Left cardiac atrium (tissue), 4 donors: ENCODE measurements at places on chromosomes 3 and 15. TPM values are rescaled to one million over a fixed set of nuclear protein-coding genes. Genes with fewer than 3 reads are reported as not detected.
A peak's percentile ranks its signal among the peaks of the same experiment; 100 is the strongest.

- no peak for DNase-seq
Observed at GRCh38 chr3:193589616-193590015, 3.4 kb upstream of the OPA1 start.

- DNase-seq = no peak
Observed at GRCh38 chr3:52931889-52932288, 34.5 kb upstream of the STIMATE start.

- DNase-seq = peak; percentile 36
Observed at GRCh38 chr3:32200992-32201758, 37.3 kb upstream of the CMTM8 start.

DNA sequence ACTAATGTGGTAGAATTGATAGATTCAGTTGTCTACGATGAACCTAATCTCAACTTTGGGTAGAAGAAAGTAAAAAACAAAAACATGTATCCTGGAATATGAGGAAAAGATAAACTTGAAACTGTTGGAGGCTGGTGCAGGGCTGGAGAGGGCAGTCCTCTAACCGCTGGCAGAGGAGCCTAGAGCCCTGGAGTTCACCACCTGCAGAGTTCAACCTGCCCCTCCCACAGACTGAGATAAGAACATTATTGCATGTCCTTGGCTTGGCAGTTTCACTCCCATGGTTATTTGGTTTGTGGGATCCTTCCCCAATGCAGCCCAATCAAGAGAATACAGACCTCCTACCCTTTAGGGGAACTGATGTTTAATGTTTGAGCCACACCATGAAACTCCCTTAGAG, 53.2 kb upstream of the GATM start:
- DNase-seq = no peak

GRCh38 chr3:42118762-42119361, 27.7 kb downstream of the TRAK1 start:
- no peak for DNase-seq

GRCh38 chr3:18853269-18853668, 295.0 kb upstream of the KCNH8 start:
- no peak for DNase-seq

DNA sequence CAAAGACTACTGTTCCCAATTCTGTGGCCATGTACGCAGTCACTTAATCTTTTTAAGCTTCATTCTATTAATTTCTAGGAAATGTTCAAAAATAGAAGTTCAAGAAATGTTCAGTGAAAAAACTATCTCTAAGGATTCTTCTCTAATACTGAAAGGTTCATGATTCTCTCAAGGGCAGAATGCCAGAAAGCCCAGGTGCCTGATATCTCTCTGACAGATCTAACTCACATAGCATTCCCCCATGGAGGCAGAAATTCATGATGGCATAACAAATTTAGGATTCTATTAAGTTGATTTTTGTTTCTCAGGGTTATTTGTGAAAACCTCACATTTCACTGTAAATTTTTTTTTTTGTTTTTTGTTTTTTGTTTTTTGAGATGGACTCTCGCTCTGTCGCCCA, 17.5 kb downstream of the CHRM5 start:
- no peak for DNase-seq

The EXOG gene
- 20.5 TPM for total RNA-seq
